ENCODE measurements at places on chromosomes 4 and X.

DNA sequence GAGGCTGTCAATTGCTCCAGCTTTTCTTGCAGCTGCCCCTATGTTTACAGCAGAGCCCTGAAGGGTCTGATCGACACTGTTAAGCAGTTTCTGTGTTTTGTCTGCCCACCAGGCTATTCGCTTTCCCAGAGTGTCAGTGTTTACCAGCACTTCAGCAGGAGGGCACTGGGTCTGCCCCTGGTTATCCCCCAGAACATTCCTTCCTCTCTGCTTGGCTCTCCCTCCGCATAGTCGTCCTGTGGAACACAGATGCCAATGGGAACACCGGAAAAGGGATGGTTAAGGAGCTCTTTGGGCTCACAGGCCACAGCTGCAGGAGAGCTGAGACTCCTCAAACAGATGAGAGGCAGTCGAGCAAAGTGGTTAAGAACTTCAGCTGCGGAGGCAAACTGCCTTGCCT is 71.3 kb upstream of the FBXW7 start:
- no peak for DNase-seq

DNA sequence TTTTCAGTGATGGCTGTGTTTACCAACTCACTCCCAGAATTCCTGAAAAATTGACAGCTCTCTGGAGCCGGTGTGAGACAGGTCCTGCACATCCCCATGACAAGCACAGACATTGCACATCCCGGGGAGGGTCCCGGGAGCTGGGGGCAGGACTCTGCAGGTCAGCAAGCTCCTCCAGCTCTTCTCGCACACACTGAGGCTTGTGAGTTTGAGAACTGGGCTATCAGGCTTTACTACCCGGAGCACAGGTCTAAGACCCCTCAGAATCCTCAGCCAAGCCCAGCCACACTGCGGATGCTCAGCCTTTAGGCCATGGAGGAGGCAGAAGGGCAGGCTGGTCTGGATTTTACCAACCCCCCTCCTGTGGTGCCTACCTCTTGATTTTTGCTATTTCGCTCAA is 5.6 kb upstream of the CLDN24 start:
- no peak for DNase-seq

DNA sequence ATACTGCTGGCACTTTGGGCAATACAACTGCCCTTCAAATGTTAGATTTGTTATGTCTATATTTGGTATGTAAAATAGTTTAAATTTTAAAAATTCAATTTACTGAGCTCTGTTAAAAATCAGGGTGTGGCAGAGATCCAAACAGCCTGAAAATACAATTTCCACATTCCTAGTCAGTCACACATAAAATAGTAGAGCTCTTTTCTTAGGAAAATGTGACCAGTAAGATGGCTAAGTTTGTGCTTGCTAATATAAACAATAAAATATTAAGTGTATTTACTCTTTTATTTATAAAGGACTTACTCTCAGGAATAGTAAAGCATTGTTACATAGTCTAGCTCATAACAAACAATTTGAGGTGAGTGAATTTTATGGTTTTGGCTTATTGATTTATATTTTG is 200.2 kb downstream of the DKK2 start:
- no peak for DNase-seq

DNA sequence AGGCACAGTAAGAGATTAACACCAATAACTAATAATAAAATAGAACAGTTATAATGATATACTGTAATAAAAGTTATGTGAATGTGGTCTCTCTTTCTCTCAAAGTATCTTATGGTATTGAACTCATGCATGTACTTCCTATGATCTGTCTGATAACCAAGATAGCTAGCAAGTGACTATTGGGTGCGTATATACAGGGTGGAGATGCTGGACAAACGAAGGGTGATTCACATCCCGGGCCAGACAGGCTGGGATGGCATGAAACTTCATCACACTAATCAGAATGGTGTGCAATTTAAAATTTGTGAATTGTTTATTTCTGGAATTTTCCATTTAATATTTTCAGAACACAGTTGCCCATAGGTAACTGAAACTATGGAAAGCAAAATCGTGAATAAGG is 96.8 kb downstream of the PHEX start:
- DNase-seq: no peak

- DNase-seq: no peak
Observed at GRCh38 chrX:67893931-67894330, 350.1 kb downstream of the AR start.

GRCh38 chrX:65300104-65300809 is 234.3 kb downstream of the LAS1L start:
- no peak for DNase-seq

GRCh38 chr4:103099691-103100392 is at the start of gene BDH2:
BDH2 (minus strand) TSS chr4:103099834; CDS start chr4:103096254, 3,580 bp downstream.
- DNase-seq: peak; percentile 37

DNA sequence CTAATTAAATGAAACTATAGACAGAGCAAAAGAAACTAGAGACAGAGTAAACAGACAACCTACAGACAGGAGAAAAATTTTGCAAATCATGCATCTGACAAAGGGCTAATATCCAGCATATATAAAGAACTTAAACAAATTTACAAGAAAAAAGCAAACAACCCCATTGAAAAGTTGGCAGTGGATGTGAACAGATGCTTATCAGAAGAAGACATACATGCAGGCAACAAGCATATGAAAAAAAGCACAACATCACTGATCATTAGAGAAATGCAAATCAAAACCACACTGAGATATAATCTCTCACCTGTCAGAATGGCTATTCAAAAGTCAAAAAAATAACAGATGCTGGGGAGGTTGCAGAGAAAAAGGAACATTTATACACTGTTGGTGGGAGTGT is 14.8 kb downstream of the ZNF280C start:
- DNase-seq: no peak

- DNase-seq: no peak
Observed at GRCh38 chrX:137354851-137355250, 211.1 kb upstream of the ZIC3 start.

GRCh38 chr4:61507091-61507490 is 307.0 kb downstream of the ADGRL3 start:
- no peak for DNase-seq

DNA sequence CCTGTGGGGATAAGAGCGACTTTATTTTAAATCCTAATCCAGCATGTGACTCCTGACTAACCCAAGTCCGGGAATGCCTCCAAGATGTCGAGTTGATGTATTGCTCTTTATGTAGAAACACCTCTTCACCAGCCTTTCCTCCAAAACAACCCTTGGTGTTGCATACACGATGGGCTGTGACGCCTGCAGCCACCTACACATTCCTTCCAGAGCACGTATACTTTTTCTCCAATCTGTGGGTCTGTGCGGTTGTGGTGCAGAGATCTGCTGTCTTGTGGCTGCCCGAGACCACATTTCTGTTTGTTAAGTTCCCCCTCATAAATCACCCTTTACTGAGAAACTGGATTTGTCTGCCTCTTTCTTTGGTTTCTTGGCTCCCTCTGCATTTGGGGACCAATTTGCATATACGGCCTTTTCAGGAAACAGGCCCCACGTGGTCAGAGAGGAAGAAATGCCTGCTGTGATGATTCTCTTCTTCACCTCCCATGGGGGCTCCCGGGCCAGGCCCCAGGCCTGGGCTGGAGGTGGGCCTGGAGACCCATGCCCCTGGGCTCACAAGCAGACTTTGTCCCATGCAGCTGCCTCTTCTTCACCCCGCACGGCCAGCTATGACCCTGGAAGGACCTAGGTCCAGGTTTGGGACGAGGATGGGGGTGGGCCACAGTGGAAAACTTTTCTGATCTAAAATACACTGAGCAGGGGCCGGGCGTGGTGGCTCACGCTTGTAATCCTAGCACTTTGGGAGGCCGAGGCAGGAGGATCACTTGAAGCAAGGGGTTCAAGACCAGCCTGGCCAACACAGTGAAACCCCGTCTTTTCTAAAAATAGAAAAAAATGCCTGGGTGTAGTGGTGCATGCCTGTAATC is 21.4 kb upstream of the AFAP1 start:
- DNase-seq: no peak

DNA sequence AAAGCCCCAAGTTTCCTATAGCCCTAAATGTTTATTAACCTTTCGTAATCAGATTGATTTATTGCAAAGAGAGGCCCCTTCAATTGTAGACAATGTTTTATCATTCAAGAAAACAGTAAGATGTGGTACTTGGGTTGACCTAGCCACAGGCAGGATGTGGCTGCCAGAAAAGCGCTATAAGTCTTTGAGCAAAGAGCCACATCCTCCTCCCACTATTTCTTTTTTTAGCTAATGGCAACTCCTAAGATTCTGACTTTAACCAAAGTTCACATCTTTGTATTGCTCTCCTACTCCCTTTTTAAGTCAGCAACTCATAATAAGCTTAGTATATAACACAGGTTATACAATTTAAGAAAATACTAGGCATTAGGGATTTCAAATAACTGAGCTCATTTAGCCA is 70.7 kb upstream of the PPP3CA start:
- no peak for DNase-seq

- DNase-seq: no peak
Observed at GRCh38 chr4:42789041-42789567, 103.4 kb upstream of the GRXCR1 start.

DNA sequence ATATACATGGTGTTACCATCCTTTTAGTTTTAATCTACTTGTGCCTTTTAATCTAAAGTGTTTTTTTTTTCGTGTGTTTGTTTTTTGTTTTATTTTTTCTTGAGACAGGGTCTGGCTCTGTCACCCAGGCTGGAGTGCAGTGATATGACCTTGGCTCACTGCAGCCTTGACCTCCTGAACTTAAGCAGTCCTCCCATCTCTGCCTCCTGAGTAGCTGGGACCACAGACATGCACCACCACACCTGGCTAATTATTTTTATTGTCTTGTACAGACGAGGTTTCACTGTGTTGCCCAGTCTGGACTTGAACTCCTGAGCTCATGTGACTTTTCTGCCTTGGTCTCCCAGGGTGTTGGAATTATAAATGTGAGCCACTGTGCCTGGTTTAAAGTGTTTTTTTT is 33.1 kb downstream of the BMP2K start:
- DNase-seq: no peak

- no peak for DNase-seq
Observed at GRCh38 chr4:153110739-153111138, 93.5 kb upstream of the TRIM2 start.

DNA sequence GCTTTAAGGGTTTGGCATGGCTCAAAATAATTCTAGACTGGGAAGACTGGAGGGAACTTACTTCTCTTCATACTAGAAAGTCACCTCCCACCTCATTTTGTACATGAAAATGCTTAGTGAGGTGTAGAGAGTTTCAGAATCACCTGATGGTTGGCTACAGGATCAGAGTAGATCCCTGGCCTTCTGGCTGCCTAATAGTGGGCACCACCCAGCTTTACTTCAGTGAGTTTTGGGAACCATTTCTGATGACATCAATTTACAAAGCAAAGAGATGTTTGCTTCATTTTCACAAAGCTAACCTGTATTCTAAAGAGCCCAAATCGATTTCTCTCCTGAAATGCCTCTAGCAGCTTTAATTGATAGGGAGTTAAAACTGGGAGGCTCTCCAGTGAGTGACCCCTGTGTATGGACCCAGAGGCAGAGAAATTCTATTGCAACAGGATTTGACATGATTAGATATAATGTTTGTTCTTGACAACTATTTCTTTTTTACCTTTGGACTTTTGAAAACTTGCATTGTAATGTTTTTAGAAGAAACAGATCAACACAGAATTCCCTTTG is 180.5 kb downstream of the PTTG2 start:
- peak; percentile 53 for DNase-seq

GRCh38 chr4:76781698-76782595 is 116.0 kb downstream of the SOWAHB start:
- no peak for DNase-seq

DNA sequence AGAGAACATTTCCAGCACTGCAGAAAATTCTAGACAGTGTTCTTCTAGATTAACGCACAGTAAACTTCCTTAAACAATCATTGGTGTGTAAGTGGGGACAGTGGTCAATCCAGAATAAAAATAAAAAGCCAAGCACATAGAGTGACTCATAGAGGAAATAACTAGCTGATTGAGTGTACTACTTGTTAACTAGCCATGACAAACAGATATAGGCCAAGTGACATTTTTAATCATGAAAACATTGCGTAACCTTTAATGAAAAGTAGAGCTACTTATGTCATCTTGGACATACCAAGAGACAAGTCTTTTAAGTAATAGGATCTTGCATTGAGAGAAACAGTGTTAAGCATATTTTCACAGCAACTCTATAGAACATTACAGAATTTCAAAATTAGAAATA is 233.9 kb upstream of the MAB21L2 start:
- no peak for DNase-seq

GRCh38 chr4:101205916-101206315 is 141.4 kb downstream of the PPP3CA start:
- DNase-seq: no peak

DNA sequence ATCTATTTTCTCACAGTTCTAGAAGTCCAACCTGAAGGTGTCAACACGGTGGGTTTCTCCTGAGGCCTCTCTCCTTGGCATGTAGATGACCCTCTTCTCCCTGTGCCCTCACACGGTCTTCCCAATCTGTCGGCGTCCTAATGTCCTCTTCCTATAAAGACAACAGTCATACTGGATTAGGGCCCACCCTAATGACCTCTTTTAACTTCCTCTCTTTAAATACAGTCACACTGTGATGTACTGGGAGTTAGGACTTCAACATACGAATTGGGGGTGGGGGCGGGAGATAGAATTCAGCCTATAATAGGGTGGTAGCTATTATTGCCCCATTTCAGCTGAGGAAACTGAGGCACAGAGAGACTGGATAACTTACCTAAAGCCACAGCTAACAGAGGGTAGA is 70.2 kb downstream of the SMIM20 start:
- no peak for DNase-seq

DNA sequence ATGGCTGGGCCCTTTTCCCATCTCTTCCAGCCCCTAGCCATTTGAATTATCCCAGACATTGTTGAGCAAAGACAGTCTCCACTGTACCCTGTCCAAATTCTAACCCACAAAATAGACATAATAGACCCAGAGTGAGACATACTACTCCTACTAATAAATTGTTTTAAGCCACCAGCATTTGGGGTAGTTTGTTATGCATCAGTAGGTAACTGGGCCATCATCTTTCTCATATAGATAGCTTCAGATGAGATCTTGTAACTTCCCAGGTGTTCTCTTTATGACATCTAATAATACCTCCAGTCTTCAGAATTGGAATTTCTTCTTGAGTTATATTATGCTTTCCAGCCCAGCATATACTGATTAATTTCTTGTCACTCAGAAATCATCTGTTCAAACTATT is 117.2 kb upstream of the OTUD4 start:
- DNase-seq: no peak

- no peak for DNase-seq
Observed at GRCh38 chrX:44765556-44765955, 78.3 kb upstream of the DUSP21 start.

GRCh38 chr4:58368221-58368620 is 1258.0 kb upstream of the IGFBP7 start:
- DNase-seq: no peak
